ENCODE measurements at places on chromosomes 6 and 20.
A peak's percentile ranks its signal among the peaks of the same experiment; 100 is the strongest.

DNA sequence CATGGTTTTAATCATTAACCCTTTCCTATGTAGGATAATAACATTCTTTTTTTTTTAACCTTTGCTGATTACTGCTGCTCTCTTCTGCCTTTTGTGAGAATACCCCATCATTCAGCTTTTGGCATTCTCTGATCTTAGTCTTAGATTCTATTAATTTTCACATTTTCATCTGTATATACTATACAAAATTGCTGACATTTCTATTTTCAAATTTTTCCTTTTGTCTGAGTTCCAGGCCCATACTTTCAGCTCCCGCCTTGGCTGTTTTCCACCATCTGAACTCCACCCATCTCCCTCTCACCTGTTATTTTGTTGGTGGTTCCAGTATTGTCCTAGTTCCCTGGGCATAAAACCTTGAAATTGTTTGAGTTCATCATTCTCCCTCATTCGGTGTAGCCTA, 59.2 kb downstream of the PKIB start:
- no peak for DNase-seq

DNA sequence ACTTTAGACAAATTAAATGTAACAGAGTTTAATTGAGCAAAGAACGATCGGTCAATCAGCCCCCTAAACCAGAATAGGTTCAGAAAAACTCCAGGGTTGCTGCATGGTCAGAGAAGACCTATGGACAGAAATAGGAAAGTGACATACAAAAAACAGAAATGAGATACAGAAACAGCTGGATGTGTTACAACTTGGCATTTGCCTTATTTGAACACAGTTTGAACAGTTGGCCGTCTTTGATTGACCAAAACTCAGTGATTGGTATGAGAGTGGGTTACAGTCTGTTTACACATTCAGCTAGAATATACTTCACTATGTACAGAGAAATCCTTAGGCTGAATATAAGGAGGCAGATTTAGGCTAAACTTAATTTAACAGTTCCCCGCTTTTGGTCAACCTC, 19.9 kb downstream of the SRSF6 start:
- DNase-seq: no peak

GRCh38 chr6:165605182-165605875, 57.7 kb downstream of the PDE10A start:
- no peak for DNase-seq

GRCh38 chr20:25226433-25227316, 21.2 kb upstream of the PYGB start:
- no peak for DNase-seq

DNA sequence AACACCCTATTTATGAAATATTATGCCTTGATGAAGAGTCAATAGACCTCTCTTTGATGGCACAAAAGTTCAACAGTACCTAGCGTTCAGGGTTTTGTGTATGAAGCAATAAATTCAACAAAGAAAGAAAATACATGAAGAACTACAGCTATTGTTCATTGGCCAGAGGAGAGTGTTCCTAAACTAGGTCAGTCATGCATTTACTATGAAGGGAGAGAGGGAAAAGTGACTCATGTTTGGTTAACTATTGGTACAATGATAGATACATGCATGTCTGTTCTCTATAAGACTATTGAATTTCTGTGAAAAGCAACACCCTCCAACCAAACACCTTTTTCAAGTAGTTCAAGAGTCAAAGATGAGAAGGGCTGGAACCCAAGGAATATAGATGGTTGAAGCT, 50.7 kb downstream of the CLIC5 start:
- DNase-seq: no peak

DNA sequence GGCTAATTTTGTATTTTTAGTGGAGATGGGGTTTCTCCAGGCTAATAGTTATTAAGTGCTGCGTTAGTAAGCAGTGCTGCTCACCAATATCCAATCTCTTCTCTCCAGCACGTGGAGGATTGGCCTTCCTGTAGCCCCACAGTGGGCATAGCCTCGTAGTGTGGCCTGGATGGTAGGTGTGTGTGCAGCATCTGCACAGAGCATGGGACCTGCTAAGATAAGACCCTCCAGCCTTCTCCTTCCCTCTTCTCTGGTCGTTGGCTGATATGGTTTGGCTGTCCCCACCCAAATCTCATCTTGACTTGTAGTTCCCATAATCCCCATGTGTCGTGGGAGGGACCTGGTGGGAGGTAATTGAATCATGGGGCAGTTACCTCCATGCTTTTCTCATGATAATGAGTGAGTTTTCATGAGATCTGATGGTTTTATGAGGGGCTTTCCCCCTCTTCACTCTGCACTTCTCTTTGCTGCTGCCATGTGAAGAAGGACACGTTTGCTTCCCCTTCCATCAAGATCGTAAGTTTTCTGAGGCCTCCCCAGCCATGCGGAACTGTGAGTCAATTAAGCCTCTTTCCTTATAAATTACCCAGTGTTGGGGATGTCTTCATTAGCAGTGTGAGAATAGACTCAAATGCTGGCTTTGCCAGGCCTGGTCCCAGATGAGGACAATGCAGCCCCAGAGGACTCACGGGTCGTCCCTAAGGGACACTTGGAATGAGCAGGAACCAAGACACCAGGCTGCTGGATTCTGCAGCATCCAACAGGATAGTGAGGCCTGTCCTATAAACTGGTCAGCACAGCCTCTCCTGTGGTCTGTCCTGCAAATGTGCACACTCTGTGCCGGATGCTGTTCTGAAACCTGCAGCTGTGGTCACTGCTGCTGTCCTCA, 63.4 kb upstream of the AFDN start:
- no peak for DNase-seq

DNA sequence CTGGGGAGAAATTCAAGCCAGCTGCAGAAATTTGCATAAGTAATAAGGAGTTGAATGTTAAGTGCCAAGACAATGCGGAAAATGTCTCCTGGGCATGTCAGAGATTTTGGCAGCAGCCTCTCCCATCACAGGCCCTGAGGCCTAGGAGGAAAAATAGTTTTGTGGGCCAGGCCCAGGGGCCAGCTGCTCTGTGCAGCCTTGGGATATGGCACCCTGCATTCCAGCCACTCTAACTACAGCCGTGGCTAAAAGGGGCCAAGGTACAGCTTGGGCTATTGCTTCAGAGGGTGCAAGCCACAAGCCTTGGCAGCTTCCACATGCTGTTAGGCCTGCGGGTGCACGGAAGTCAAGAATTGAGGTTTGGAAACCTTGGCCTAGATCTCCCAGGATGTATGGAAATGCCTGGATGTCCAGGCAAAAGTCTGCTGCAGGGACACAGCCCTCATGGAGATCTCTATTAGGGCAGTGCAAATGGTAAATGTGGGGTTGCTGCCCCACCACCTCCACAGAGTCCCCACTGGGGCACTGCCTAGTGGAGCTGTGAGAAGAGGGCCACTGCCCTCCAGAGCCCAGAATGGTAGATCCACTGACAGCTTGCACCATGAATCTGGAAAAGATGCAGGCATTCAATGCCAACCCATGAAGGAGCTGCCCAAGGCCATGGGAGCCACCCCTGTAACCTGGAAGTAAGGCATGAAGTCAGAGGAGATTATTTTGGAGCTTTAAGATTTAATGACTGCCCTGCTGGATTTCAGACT, 126.5 kb downstream of the DTNBP1 start:
- no peak for DNase-seq

GRCh38 chr6:18245079-18245478, 19.3 kb downstream of the DEK start:
- DNase-seq: no peak

GRCh38 chr6:140921366-140922226, 1211.1 kb upstream of the GJE1 start:
- DNase-seq: peak; percentile 64
